ENCODE measurements at places on chromosomes 11 and 22.

DNA sequence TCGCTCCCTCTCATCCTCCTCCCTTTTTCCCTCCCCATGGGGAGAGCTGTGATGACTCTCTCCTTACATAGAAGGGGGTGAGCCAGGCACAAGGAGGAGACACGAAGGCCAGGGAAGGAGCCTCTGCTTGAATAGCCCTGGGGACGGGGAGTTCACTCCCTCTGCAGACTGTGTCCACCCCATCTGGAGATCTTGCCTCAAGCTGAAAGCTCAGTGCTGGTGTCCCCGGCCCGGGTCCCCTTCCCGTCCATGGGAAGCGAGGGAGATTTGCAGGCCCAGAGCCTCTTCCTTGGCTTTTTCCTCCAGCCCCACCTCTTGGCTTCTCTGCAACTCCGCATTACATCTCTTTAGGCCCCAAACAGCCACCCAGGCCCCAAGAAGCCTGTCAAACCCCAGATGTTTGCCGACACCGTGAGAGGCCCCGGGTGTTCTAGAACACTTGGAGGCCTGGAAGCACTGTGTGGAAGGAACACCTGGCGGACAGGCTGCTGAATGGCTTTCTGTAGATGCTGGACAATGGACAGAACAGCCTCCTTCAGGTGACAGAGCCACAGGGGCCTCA is 32.3 kb downstream of the LINC01488 start:
- no peak for DNase-seq

DNA sequence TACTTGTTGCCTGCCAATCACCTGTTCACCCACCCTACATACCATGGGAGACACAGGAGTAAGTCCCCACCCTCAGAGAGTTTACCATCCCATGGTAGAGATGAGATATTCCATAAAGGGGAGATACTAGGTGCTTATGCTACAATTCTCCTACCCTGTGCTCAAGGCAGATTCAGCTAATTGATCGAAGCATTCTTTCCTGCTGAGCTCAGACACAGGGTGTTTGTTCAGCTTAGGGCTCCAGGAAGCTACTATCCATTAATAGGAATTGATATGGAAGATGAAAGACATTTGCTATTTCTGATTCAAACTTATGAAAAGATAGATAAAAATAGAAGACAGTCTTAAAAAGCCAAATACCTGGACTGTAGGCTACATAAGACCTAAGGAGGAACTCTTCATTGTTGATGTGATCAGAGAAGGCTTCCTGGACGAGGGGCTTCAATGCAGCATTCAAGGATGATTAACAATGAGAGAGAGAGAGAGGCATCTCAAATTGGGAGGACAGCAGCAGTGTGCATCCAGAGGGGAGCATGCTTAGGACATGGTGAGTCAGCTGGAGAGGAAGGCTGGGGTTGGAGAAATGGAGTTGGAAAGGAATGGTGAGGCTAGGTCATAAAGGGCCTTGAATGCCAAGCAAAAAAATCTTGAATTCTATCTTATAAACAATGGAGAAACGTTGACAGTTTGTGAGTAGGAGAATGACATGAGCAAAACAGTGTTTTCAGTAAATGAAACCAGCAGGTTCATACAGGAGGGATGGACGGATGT is 15.0 kb downstream of the SYT13 start:
- DNase-seq: no peak

GRCh38 chr22:32414191-32414590 is 2.1 kb upstream of the RTCB start:
- no peak for DNase-seq

DNA sequence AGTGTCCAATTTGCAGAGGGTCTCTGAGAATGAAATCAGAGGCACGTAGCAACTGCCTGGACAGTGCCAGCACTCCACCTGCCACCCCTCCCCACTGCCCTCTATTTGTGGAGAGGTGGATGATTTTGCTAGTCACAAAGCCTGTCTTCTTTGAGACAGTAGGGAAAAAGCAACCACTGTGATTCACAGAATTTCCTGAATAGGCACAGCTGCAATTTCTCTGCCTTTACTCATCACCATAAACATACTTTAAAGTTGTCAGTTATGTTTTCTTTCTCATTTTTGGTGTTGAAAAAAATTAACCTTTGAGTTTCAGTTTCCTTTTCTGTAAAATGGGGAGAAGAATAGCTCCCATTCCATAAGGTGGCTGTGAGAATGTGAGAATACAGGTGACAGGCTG is 134.3 kb downstream of the TEAD1 start:
- no peak for DNase-seq

- DNase-seq: no peak
These were observed 32.8 kb downstream of the CSTPP1 start for GRCh38 chr11:46969379-46969778.

- no peak for DNase-seq
These were observed 19.2 kb upstream of the ADSL start for GRCh38 chr22:40326905-40327735.

- DNase-seq: peak; percentile 61
These were observed 343.3 kb upstream of the CTSC start for GRCh38 chr11:88680806-88681205.

GRCh38 chr22:37021710-37022482 is 2.4 kb downstream of the MPST start:
- DNase-seq: peak; percentile 50

DNA sequence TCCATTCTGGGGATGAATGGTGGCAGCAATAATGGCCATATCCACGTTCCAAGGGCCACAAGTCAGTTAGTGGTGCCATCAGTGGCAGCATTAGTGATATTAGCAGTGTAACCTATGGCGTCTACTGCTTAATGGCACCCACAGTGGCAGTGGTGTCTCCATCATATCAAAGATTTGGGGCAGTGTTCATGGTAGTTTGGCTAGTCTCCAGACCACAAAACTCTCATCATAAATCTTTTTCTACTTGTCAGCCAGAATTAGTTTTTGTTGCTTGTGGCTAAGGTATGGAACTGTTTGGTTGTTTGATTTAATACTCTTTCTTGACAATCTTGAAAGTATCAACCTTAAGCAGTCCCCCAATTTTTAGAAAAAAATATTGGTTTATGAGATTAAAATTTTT is 45.1 kb upstream of the DEUP1 start:
- no peak for DNase-seq

DNA sequence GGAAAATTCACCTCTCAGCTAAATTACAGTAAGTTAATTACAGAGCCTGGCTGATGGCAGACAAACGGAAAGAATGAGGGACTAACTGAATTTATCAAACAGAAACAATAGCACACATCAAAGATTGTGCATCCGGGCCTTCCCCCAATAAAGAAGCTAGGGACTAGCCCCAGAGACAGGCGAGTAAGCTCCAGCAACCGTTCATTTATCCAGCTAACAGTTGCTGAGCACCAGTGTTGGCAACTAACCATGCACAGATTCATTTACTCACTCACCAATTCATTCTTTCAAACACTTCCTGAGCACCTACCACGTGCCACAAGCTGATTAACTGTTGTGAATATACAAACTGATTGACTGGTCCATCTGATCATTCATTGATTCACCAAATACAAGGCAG is 51.2 kb downstream of the SMCO4 start:
- no peak for DNase-seq

GRCh38 chr11:36356201-36356600 is 60.1 kb downstream of the PRR5L start:
- no peak for DNase-seq

DNA sequence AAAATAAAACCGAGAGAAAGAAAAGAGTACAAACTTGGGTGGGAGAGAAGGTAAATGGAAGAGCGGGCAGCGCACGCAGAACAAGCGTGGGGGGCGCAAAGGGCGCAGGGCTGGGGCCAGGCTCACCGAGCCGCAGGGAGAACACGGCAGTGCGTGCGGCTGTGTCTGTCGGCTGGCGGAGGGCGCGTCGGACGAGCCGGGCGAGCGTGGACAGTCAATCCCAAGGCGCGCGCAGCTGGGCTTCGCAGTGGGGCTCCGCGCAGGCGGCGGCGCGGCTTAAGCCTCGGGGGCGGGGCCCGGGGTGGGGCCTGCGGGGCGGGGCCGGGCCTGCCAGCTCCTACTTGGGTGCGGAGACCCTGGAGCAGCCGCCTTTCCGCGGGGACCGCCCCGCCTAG is at the start of gene UCP2:
Gene UCP2 (minus strand): TSS at position 249 of the 395 bp plus-strand sequence. CDS start 4,465 bp downstream, outside the sequence.
- no peak for DNase-seq

GRCh38 chr11:45766469-45766868 is 38.5 kb upstream of the SLC35C1 start:
- DNase-seq: no peak

DNA sequence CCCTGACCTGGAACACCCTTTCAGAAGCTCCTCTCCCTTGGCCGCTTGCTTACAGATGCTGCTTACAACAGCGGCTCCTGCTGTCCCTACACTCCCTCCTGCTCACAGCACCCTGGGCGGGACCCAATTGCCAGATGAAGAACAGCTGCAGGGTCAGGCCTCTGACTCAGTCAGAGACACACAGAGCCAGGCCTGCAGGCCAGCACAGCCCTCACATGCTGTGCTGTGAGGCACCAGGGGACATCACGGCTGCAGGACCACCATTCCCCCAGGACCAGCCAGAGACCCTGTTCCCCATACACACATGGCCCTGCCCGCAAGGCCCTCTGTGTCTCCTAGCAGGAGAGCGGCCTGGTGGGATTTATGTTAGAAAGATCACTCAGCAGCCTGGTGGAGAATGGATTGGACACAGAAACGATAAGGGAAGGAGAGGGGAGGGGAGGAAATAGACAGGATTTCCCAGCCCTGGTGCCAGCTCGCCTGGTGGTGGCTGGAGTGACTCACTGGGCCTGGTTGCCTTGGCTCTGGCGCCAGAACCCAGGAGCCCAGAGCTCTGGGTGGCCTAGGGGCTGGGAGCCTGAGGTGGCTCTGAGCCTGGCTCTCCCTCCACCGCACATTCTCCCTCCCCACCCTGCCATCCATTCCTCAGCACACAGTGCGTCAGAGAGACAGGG is 6.7 kb downstream of the CAPN5 start:
- DNase-seq: peak; percentile 76

GRCh38 chr11:27497284-27497866 is 9.2 kb downstream of the LIN7C start:
- peak; percentile 29 for DNase-seq

Data from MCF 10A (cell line).